ENCODE measurements at places on chromosomes 2 and 18.

DNA sequence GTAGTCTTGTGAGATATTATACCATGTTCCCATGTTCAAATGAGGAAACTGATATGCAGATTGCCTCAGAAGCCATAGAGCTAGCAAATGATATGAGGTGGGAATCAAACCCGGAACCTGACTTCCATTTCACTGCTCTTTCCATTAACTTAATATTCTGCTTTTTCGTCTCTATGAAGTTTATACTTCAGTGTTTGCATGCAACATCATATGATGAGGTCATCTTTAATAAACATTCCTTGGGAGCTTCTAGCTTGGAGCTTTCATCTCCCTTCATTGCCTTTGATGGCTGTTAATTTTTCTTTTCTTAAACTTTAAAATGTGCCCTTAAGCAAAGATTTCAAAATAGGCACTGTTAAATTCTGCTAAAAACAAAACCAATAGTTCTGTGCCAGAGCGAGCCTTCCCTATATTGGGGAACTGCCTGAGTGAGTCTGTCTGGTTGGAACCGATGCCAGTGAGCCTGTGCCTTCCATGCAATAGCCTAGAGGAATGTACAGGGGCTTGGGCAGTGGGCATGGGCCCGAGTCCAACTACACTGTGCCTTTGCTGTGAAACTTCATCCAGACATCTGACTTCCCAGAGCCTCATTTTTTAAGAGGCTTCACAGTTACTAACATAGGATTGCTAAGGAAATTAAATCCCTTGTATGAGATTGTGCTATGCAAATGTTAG, 91.1 kb upstream of the TMEM200C start:
- DNase-seq, result no peak

DNA sequence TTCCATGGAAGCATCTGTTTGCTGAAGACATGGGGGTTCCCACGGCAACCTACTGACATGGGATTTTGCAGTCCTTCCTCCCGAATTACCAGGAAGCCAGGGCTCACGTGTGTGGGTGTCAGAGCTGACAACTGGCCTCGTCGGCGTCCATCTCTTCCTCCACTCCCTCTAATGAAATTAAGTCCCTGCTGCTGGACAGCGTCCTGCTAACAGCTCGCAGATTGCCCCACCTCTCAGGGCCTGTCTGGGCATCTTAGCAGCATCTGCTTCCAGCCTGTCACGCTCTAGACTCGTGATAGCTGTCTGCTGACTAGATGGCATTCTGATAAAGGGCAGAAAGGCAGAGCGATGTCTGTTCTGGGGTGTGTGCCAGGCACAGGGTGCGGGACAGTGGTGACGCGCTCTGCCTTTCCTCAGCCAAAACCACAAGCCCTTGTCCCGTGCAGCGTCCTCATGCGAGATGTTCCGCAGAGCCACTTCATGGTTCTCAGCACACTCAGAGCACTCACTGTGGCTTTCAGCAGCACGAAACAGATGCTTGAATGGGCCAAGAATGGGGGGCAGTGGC, 161.1 kb downstream of the ARL4C start:
- peak; percentile 32 for DNase-seq

GRCh38 chr2:35803126-35803525, 552.5 kb upstream of the CRIM1 start:
- DNase-seq, result no peak

GRCh38 chr2:99348173-99348572, 11.0 kb downstream of the EIF5B start:
- no peak for DNase-seq

DNA sequence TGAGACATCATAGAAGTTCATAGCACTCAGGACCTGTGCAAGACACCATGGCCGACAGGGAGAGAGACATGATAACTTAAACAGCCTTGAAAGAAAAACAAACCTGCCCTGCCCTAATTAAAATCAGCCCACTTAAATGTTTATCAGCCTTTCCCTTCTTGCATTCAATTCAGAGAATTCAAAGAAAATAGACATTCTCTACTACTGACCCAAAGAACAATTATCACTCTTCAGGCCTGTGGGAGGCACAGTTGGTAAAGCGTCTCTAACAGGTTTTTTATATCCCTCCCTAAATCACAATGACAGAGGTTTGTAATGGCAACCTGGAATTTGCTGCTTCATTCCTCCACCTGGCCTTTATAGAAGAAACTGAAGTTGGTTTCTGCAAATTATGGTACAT, 1.7 kb downstream of the CDK15 start:
- DNase-seq, result no peak

DNA sequence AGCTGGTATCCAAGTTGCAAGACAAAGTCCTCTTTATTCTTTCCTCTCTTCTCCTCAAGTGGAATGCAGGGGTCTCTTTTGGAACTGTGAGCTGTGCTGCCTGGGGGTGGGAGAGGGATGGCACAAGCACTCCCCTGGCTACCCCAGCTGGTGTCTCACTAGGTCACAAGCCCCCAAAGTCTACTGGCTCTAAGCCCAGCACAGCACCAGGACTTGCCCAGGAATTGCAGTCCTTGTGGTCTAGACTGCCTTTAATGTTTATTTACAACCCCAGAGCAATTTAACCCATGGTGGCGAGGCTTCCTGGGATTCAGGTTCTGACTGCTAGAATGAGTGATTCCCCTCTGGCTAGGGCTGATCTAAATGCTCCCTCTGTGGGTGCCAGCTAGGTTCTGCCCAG, 199.0 kb upstream of the STK17B start:
- DNase-seq, result no peak

- no peak for DNase-seq
Observed at GRCh38 chr2:186913870-186914269, 64.9 kb upstream of the ZSWIM2 start.

DNA sequence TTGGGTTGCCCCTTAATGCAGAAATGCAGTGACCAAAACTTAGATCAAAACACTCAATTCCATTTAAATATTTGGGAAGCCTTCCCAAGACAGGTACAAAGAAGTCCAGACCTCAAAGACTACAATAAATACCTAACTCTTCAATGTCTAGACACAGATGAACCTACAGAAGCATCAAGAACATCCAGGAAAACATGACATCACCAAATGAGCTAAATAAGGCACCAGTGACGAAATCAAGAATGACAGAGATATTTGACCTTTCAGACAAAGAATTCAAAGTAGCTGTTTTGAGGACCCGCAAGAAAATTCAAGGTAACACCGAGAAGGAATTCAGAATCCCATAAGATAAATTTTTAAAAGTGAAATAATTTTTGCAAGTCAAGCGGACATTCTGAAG, 140.2 kb downstream of the XIRP2 start:
- no peak for DNase-seq

GRCh38 chr2:179952658-179953057, 54.4 kb downstream of the CWC22 start:
- no peak for DNase-seq

- no peak for DNase-seq
Observed at GRCh38 chr18:62784338-62784965, 69.1 kb downstream of the PHLPP1 start.

- DNase-seq, result no peak
Observed at GRCh38 chr2:5598156-5598555, 94.0 kb upstream of the SOX11 start.

DNA sequence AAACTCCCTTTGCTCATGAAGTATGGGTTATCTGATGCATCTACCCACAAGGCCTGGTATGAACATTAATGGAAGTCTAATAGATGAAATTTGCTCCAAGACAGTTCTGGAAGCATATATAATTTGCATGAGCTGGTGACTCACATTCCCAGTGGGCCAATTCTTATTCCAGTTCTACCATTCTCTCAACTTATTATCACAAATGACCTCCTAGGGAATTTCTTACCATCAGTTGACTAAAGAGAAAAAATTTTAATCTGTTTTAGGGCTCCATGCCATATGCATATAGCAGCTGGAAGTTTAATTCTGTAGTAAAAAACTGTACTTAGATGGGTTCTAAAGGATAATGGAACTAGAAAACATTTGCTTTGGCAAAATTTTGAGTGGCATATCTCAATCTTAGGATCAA, 165.2 kb upstream of the COL3A1 start:
- DNase-seq, result no peak

- no peak for DNase-seq
Observed at GRCh38 chr18:10444314-10445006, 10.0 kb upstream of the APCDD1 start.

DNA sequence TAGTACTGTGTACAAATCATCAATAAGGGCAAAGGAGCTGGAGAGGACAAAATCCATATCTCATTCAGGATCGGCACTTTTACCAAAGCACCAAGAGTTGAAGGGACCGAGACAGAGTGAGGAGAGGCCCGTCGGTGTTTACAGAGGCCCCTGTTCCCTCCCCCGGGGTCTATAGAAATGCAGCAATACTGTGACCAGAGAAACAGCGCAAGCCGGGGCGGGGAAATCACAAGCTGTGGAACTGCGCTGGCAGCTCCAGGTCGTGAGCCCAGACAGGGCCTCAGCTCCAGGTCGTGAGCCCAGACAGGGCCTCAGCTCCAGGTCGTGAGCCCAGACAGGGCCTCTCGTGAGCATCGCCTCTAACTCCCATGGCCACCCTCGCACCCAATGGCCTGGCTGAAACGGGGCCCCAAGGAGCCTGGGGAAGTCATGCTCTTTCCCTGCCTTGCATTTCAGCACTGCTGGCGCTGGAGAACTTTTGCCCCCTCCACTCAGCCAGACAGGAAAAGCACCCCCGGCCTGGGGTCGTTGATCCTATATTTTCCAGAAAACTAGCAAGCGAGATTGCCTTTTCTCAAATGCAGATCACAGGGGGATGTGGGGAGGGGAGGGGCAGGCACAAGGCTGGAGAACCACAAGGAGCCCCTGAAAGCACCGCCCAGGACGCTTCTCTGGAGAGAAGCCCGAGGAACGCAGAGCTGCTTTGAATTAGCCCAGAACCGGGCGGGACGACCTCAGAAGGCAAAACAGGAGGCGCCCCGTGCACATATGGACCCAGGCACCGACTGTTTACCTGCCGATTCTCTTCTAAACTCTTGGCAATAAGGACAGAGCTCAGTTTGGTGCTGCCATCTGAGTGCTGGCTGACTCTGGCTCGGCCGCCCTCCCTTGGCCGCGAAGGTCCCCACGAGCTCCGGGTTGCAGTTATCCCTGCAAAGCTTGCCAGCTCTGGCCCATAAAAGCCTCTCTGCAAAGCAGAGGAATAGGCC, 223.7 kb downstream of the ACKR3 start:
- DNase-seq, result no peak

DNA sequence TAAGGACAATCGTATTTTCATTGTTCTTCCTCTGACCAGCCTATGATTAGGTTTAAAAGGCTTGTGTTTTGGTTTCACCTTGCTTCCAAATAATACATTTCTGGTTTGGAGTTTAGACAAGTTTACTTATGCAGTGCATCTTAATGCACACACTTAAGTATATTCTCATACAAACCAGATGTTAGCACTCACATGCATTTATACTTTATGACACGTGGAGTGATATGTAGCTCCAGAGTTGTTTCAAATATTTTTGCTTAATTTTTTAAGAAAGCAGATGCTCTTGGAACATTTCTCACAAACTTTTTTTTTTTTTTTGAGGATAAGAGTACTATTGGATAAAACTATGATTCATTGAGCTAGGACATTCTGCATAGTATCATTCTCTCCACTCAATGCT, 109.9 kb downstream of the PDE1A start:
- no peak for DNase-seq

GRCh38 chr2:40373111-40373510, 78.8 kb downstream of the SLC8A1 start:
- DNase-seq, result no peak

DNA sequence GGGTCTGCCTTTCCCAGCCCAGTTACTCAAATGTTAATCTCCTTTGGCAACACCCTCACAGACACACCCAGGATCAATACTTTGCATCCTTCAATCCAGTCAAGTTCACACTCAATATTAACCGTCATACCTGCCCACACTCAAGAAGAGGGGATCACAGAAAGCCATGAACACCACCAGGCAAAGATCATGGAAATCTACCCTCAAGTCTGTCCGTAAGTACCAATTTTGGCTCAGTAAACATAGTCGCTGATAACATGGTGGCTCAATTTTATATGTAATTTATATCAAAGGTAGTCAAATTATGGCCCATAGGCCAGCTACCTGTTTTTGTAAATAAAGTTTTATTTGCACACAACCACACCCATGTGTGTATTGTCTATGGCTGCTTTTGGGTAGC, 102.3 kb upstream of the MAP2 start:
- DNase-seq, result no peak

DNA sequence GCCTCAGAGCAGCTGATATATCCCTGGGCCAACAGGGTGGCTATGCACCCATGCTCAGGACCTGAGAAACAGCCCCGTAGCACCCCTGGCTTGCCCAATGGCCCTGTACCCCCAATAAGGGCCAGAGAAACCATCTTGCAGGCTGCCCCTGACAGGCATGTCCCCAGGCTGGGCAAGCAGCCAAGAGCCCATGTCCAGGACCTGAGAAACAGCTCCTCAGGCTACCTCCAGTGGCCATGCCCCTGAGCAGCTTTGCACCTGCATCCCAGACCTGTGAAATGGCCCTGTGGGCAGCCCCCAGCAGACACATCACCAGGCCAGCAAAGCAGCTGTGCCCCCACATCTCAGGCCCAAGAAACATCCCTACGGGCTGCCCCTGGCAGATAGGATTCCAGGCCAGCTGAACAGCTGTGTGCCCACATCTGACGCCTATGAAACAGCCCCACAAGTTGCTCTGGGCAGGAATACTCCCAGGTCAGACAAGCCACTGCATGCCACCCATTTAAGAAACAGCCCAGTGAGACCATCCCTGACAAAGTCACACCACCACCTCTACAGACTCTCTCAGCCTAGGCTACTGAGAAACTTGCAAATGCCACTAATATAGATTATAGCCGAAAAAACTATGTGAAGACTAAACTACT, 84.1 kb downstream of the TMEM237 start:
- DNase-seq, result no peak

GRCh38 chr2:178477443-178478129, 814 bp downstream of the FKBP7 start:
- no peak for DNase-seq

- DNase-seq, result no peak
Observed at GRCh38 chr18:33184958-33185357, 255.6 kb downstream of the CCDC178 start.

DNA sequence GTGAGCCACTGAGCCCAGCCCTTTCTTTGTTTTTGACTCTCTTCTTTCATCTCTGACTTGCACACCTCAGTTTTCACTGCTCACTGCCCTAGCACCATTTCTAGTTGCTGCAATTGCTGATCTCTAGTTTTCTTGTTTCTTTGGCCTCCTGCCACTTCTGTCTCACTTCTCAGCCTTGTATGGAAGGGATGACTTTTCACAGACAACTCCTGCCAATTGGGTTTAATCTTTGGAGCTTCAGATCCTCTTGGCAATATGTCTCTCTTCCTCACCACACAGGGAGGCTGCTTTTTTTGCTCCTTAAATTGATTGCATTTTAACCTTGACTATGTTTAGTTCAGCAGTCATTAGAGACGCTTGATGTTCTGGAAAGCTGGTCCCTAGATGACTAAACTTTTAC, 323.1 kb downstream of the CTNNA2 start:
- DNase-seq, result no peak

DNA sequence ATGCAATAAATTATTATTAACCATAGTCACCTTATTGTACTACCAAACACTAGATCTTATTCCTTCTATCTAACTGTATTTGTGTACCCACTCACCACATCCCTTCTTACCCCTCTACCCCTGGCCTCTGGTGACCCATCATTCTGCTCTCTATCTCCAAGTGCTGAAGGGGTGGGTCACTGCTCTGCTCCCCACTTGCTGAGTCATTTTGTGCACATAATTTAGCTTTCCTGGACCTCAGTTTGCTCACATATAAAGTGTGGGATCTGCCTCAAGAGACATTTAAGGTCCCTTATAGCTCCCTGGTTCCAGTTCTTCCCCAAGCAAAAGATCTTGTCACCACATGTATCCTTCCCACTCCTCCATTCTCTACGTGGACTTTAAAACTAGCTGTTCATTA, 169.4 kb downstream of the ZNF385B start:
- DNase-seq, result no peak

GRCh38 chr2:109272461-109272860, 143.5 kb downstream of the SH3RF3 start:
- no peak for DNase-seq

Data from frontal cortex (tissue), 4 donors.